B cell (primary cell): ENCODE measurements at places on chromosomes 2 and 18. TPM values are rescaled to one million over a fixed set of nuclear protein-coding genes. Genes with fewer than 3 reads are reported as not detected.

DNA sequence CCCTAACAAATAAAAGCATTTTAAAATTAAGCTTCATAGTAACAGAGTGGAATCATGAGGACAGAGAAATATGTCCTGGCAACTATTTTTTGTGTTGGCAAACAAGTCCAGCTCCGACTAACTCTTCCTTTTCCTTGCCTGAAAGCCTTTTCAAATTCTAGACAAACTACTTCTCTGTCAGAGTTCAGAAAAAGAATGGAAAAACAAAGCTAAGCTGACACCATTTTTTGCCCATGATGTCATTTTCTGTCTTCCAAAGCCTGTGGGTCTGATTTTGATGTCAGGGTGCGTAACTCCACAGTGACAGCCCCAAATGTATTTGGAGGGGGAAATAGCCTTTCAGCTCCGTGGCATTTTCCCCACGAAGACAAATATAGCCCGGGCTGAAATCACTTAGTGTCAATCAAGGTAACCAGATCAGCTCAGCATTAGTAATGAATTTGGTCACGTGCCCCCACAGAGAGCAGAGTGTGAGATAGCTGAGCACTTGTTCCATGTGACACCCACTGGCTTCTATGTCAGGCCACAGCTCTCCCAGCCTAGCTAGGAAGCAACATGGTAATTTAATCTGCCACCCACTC lies 233.0 kb upstream of the SIX2 start:
- no peak overlapping the region for H3K27ac ChIP-seq
- no peak overlapping the region for H3K4me3 ChIP-seq
- no peaks in the 10 kb centered on the region for H3K36me3 ChIP-seq

- no peak overlapping the region for H3K27ac ChIP-seq
- no peaks in the 10 kb centered on the region for H3K36me3 ChIP-seq
- peaks cover 30% of the 10 kb centered on the region for H3K4me1 ChIP-seq
- no peaks in the 10 kb centered on the region for H3K27me3 ChIP-seq
- H3K4me3 ChIP-seq: no peak overlapping the region
These were observed 1224.8 kb upstream of the ZEB2 start for GRCh38 chr2:145744541-145745386.

GRCh38 chr2:179571721-179572120 lies 289.7 kb downstream of the ZNF385B start:
- H3K4me3 ChIP-seq: no peak overlapping the region
- H3K4me1 ChIP-seq: no peaks in the 10 kb centered on the region
- H3K36me3 ChIP-seq: no peaks in the 10 kb centered on the region
- H3K27me3 ChIP-seq: no peaks in the 10 kb centered on the region

DNA sequence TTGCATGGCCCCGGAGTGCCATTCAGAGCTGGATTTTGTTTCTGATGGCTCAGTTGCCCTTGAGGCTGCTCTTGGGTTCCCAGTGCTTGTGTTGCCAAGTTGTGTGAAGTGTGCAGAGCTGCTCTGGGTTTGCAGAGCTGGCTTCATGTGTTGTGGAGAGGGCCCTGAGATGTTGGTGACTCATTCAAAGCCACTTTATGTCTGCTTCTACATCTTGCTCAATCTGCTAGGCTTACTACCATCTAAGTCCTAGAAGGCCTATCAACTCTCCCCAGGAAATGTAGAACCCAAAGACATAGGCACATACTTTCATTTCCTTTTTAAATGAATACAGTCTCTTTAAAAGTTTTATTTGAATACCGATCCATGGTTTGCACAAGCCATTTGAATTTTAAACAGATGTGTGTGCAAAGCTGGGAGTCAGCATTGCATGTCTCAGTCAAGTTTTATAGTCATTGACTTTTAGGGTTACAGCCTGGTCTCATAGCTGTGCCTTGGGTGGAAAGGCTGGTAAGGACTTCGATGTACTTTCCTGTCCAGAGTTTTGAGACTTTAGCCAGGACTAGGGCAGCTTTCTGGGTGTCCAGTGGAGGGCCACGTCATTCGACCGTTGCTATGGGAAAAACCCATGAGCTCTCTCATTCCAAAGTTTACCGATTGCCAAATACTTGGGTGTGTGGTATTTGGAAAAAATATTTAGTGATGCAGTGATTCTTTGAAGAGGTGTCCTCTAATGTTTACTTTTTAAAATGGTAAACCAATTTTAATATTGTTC lies 105.0 kb downstream of the LTBP1 start:
- H3K27ac ChIP-seq: no peak overlapping the region
- H3K4me1 ChIP-seq: no peaks in the 10 kb centered on the region
- no peaks in the 10 kb centered on the region for H3K27me3 ChIP-seq

GRCh38 chr2:53490659-53491058 lies 276.9 kb upstream of the CHAC2 start:
- no peak overlapping the region for H3K4me3 ChIP-seq
- DNase-seq: no peak
- H3K27ac ChIP-seq: no peak overlapping the region
- H3K36me3 ChIP-seq: no peaks in the 10 kb centered on the region
- no peaks in the 10 kb centered on the region for H3K27me3 ChIP-seq
- H3K4me1 ChIP-seq: no peaks in the 10 kb centered on the region

GRCh38 chr2:219576505-219577388 lies 4.6 kb downstream of the INHA start:
- no peak overlapping the region for H3K27ac ChIP-seq
- no peaks in the 10 kb centered on the region for H3K36me3 ChIP-seq
- no peak overlapping the region for H3K4me3 ChIP-seq
- H3K27me3 ChIP-seq: peaks cover 13% of the 10 kb centered on the region

GRCh38 chr2:214902286-214902685 lies 92.8 kb upstream of the BARD1 start:
- H3K4me3 ChIP-seq: no peak overlapping the region
- no peaks in the 10 kb centered on the region for H3K36me3 ChIP-seq
- DNase-seq: no peak
- no peaks in the 10 kb centered on the region for H3K4me1 ChIP-seq

DNA sequence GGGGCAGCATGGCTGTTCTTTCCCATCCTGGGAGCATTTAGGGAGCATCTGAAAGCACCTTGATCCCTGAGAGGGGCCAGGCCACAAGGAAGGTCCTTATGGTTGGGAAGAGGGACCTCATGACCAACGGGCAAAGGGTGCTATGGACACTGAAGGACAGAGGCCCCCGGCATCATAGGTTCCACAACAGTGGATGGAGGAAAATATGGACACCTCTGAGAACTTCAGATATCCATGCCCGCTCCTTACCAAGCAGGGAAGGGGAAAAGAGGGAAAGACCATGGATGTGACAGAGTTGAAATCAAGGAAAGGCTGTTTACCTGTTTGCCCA lies 94.1 kb upstream of the MGAT4A start:
- no peak for DNase-seq
- H3K4me3 ChIP-seq: no peak overlapping the region

- H3K27me3 ChIP-seq: no peaks in the 10 kb centered on the region
- no peak overlapping the region for H3K4me3 ChIP-seq
- no peak overlapping the region for H3K27ac ChIP-seq
- no peaks in the 10 kb centered on the region for H3K36me3 ChIP-seq
- DNase-seq: no peak
These were observed 402.0 kb downstream of the ALK start for GRCh38 chr2:29519338-29519925.

GRCh38 chr18:49008156-49008555 lies 57.4 kb upstream of the SMAD7 start:
- no peak overlapping the region for H3K4me3 ChIP-seq
- no peaks in the 10 kb centered on the region for H3K36me3 ChIP-seq
- H3K4me1 ChIP-seq: no peaks in the 10 kb centered on the region

DNA sequence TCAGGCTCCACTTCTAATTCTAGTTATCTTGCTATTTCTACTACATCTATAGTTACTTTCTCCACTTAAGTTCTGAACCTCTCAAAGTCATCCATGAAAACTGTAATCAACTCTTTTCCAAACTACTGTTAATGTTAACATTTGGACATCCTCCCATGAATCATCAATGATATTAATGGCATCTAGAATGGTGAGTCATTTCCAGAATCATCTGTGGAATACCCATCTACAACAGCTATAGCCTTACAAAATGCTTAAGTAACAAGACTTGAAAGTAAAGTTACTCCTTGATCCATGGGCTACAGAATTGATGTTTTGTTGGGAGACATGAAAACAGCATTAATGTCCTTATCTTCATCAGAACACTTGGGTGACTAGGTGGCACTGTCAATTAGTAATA lies 35.4 kb downstream of the BARD1 start:
- DNase-seq: no peak
- H3K27me3 ChIP-seq: no peaks in the 10 kb centered on the region
- no peaks in the 10 kb centered on the region for H3K4me1 ChIP-seq
- H3K36me3 ChIP-seq: no peaks in the 10 kb centered on the region
- no peak overlapping the region for H3K27ac ChIP-seq
- H3K4me3 ChIP-seq: no peak overlapping the region

- no peaks in the 10 kb centered on the region for H3K36me3 ChIP-seq
- no peak overlapping the region for H3K4me3 ChIP-seq
- DNase-seq: no peak
- H3K27me3 ChIP-seq: no peaks in the 10 kb centered on the region
These were observed 292.1 kb downstream of the RDH14 start for GRCh38 chr2:18268400-18268799.

DNA sequence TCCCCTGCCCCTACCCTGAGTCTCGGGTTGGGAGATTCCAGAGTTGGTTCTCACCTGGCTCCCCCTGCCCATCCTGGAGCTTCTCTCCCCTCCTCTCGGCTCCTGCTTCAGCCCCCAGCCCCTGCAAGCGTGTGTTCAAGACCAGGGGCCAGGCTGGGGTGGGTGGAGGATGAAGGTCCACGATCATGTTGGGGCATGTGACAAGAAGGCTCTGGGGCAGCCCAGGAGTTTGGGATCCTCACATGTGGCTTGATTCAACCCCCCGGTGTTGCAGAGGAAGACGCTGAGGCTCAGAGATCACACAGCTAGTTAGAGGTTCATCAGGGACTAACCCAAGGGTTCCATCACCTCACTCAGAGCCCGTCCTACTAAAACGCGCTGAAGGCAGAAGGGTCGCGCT lies 14.2 kb upstream of the TUBB6 start:
- peaks cover 17% of the 10 kb centered on the region for H3K27me3 ChIP-seq
- H3K36me3 ChIP-seq: no peaks in the 10 kb centered on the region
- H3K27ac ChIP-seq: no peak overlapping the region
- no peak for DNase-seq
- H3K4me1 ChIP-seq: no peaks in the 10 kb centered on the region

- H3K27ac ChIP-seq: no peak overlapping the region
- no peaks in the 10 kb centered on the region for H3K36me3 ChIP-seq
- DNase-seq: no peak
- H3K4me3 ChIP-seq: no peak overlapping the region
These were observed 793.3 kb downstream of the TDRD15 start for GRCh38 chr2:21916934-21917522.

DNA sequence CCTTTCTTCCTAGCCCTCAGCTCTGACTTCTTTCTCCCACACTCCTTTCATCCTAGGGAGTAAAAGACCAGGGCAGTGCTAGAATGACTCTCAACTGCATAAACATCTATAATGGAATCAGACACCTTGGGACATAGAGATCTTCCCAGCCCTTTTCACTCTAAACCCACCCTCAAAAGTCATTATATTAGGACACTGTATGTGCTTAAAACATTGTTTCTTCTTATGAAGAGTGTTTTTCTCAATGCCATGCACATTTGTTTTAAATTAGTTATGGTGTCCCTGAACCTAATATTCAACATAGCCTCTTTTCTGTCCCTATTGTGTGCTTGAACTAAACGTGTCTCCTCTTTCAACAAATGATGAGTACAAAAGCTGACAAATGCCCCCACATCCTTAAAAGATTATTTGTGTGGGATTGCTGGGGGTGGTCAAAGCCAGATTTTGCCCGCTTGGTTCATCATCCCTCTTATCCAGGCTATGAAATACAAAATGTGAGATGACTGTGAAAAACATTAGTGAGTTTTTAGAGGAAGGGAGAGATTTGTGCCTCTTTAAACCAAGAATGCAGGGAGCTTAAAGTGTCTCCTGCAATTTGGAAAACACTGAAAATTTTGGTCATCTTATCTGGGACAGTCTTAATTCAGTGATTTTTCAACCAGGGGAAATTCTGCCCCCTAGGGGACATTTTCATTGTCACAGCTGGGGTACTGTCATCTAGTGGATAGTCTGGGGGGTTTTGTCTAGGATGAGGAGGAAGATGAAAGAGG lies 29.0 kb downstream of the SERPINB5 start:
- peak; percentile 23 for DNase-seq
- no peaks in the 10 kb centered on the region for H3K36me3 ChIP-seq
- H3K4me1 ChIP-seq: no peaks in the 10 kb centered on the region
- no peak overlapping the region for H3K4me3 ChIP-seq

DNA sequence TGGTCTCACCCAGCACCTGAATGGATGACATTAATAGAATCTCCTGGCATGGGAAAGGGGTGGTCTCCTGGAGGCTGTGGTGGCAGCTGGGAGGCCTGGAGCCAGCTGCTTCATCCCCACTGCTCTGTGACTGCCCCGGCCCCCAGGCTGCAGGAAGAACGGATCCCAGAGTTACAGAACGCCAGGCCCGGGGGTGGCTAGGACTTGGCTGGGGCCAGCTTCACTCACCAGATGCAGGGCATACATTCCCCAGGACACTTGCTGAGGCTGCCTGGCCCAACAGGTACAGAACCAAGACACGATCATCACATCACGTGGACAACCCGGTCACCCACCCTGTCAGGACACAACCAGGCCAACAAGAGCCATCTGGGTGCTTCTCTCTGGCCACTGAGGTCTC lies 178.6 kb upstream of the SALL3 start:
- no peaks in the 10 kb centered on the region for H3K27me3 ChIP-seq
- no peaks in the 10 kb centered on the region for H3K36me3 ChIP-seq
- DNase-seq: no peak

GRCh38 chr2:172808156-172808555 lies 72.5 kb downstream of the RAPGEF4 start:
- no peaks in the 10 kb centered on the region for H3K36me3 ChIP-seq
- no peak overlapping the region for H3K4me3 ChIP-seq
- no peaks in the 10 kb centered on the region for H3K4me1 ChIP-seq
- H3K27me3 ChIP-seq: peaks cover 4% of the 10 kb centered on the region

- H3K4me1 ChIP-seq: no peaks in the 10 kb centered on the region
- no peak overlapping the region for H3K4me3 ChIP-seq
- no peak for DNase-seq
- H3K27ac ChIP-seq: no peak overlapping the region
- no peaks in the 10 kb centered on the region for H3K27me3 ChIP-seq
These were observed 168.7 kb downstream of the UBE2E3 start for GRCh38 chr2:181149056-181149455.

DNA sequence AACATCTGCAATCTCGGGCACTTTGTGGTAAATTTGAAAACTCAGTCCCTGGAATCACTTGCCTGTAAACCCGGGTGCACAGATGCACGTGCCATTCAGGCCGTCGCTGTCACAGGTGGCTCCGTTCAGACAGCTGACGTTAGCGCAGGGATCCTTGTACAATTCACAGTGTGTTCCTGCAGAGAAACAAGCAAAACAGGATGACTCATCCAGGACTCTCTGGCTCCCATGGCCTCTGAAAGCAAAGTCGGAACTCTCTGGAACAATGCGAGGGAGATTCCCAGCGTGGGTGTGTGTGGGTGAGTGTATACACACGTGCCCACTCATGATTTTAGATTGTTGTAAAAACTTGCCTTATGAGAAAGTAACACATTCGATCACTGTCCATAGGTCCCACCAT lies 136.1 kb upstream of the PID1 start:
- H3K27ac ChIP-seq: no peak overlapping the region
- H3K4me1 ChIP-seq: no peaks in the 10 kb centered on the region
- no peak for DNase-seq
- no peaks in the 10 kb centered on the region for H3K36me3 ChIP-seq
- H3K4me3 ChIP-seq: no peak overlapping the region

Gene DPP10
- not detected in 2 replicates for total RNA-seq

Gene CAB39
- total RNA-seq: 72.5 and 75.7 TPM in 2 replicates

Gene PROKR1
- total RNA-seq: not detected in 2 replicates

Gene MRO
- total RNA-seq: not detected in 2 replicates

Gene GPR75
- 5.1 and 5.8 TPM in 2 replicates for total RNA-seq

Gene ERMN
- total RNA-seq: 11.9 and 12.6 TPM in 2 replicates

Gene ALPI
- total RNA-seq: not detected in 2 replicates

Gene DSEL
- total RNA-seq: 0.32 and 0.37 TPM in 2 replicates

Gene EFHD1
- total RNA-seq: not detected in 2 replicates

Gene ABHD3
- total RNA-seq: 27.6 and 32.8 TPM in 2 replicates

Gene IL36B
- not detected in 2 replicates for total RNA-seq

Gene SH2D6
- total RNA-seq: 1.1 and 1.6 TPM in 2 replicates

Gene FIGN
- total RNA-seq: not detected in 2 replicates
